EH (cell line): ENCODE measurements at places on chromosomes 12 and 14.

- no peak for DNase-seq
These were observed 31.2 kb downstream of the TMEM132C start for GRCh38 chr12:128298091-128298748.

DNA sequence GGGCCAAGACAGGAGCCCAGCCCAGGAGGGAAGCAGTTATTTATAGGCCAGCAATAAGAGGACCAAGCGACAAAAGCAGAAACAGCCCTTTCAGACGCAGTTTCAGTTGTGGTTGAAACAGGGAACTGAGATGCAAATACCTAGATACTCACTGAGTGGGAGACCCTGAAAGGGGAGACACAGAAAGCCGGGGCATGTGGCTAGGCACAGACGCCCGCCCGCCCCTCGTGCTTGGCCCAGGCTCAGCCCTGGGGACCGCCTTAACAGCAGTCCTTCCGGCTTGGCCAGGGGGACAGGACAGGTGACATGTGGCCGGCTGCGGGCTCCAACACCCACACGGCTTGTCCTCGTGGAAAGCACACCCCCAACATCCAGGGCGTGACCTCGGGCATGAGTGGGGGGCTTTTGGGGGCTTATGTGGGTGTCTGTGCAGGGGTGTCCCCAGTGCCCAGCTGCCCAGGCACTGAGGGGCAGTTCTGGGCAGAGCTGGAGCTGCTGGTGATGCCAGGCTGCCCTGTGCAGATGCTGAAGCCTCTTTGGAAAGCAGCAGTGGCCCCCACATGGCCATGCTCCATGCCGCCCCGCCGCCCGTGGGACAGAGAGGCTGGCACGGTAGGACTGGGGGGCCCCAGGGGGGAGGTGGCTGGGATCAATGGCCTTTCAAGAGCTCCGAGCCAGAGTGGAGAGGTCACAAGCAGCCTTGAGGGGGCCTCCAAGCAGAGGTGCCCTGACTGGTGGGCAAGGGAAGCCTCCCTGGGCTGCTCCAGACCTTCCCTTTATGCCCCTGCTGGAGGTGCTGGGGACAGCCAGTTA lies 2.1 kb downstream of the PLD4 start:
- DNase-seq = no peak

- DNase-seq = no peak
These were observed 213.7 kb downstream of the ESR2 start for GRCh38 chr14:64080452-64080851.

DNA sequence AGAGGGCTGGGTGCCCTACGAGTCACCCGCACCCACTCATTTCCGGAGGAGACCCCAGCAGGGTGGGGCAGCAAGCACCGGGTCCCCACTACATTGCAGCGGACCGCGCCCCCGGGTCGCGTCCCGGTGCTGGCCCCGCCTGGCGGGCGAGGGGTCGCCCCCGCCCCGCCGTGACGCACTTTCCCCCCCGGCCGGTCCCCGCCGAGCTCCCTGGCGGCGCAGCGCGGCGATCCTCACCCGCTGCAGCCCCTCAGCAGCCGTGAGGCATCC lies 106.1 kb downstream of the PRICKLE1 start:
- DNase-seq = no peak

- DNase-seq = peak; percentile 98
These were observed 26.9 kb downstream of the DDX47 start for GRCh38 chr12:12839873-12840579.

DNA sequence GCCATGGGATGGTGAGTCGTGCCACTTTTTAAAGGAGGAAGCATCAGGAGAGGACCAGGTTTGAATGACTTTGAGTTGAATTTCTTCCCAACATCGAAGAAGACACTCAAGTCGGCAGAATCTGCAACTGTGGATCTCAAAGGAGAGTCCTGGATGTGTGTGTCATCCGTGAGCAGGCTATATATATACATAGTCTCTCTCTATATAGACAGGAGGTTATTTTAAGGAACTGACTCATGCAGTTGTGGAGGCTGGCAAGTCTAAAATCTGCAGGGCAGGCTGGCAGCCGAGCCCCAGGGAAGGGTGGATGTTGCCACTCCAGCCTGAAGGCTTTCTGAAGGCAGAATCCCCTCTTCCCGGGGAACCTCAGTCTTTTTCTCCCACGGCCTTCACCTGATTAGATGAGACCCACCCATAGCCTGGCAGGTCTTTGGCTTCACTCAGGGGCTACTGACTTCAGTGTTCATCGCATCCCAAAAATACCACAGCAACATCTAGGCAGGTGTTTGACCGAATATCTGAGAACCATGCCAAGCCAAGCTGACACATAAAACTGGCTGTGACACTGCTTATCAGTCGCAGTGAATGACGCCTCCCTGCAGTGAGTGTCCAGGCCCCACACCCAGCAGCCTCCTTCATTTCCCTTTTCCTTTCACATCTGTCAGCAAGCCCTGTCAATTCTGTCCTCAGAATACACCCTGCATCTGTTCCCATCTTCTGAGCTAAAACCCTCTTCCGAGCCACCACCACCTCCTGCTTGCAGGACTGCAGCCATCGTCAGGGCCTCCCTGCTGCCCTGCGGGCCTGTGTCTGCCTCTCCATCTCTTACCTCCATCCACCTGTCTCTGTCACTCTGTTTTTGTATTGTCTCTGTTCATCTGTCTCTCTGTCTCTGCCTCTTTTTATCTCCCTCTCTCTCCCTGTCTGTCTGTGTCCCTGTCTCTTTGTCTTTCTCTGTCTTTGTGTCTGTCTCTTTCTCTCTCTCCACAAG lies 54.0 kb downstream of the ZNF664 start:
- peak; percentile 91 for DNase-seq

DNA sequence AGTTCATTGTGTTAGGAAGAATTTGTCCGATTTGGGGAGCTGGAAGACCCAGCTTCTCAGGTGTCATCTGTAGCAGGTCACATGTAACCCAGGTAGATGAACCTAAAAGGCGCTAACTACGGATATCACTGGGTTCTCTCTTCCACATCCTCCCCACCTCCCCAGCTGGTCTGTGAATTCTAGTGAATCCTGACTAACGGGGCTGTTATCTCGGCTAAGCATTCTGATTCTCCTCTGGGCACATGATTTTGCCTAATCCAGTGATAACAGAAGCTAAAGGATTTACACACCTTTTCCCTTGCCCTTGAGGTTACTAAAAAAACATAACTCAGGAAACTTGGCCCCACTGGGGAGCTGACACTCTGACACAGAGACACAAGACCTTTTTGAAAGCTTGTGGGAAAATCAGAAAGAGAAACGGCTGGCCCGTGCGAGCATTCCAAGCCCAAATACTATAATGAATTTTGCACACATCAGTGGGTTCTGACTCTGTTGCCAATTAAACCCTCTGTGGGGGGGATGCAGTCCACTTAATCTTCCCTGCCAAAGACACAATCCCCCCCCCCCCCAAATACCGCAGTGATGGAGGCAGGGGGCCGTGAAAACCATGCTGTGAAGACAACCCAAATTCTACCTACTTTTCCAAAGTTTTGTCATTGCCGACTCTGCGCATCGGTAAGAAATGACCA lies 81.0 kb upstream of the FZD10 start:
- DNase-seq = no peak

GRCh38 chr14:92531106-92531873 lies 17.7 kb downstream of the RIN3 start:
- DNase-seq = no peak

DNA sequence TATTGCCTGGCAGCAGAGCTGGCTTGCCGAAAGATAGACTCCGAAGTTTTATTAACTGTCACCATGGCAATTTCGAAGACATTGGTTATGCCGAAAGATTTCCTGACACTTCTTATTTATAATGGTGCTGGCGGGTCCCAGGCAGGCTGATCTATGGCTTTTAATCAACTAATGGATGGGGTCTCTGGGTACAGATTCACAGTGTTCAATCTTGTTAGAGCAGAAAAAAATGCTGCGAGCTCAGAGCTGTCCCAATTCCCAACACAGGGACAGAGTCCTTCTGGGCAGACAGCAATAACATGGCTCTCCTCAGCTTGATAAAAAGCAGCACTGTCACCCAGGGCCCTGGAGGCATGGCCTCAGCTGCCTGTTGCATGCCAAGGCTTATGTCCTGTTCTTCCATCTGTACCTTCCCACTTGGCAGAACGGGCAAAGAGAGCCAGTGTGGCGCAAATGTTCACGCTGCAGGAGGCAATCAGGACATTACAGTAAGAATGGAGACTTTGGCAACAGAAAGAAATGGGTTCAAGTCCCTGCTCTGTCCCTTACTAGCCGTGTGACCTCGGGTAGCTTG lies 228.2 kb upstream of the PWP1 start:
- DNase-seq = no peak

DNA sequence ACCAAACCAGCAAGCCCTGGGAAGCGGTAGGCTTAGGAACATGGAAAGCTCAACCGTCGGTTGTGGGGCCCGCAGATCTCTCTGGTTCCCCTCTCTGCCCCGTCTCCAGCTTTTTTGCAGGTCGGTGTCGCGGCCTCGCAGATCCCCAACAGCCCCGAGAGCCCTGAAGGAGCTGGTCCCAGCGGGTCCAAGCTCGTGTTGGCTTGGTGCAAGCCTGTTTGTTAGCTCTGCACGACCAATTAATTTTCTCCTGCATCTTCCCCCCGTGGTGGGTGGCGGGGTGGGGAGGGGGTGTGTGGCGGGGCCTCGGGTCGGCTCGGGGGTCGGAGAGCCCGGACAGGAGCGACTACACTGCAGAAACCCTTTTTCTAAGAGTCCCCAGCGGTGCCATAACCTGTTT lies 449 bp upstream of the SLC24A4 start:
- DNase-seq = no peak

GRCh38 chr12:72574138-72574537 lies 302.0 kb downstream of the TRHDE start:
- DNase-seq = no peak

- DNase-seq = no peak
These were observed 67.6 kb upstream of the AP4S1 start for GRCh38 chr14:30957813-30958370.

DNA sequence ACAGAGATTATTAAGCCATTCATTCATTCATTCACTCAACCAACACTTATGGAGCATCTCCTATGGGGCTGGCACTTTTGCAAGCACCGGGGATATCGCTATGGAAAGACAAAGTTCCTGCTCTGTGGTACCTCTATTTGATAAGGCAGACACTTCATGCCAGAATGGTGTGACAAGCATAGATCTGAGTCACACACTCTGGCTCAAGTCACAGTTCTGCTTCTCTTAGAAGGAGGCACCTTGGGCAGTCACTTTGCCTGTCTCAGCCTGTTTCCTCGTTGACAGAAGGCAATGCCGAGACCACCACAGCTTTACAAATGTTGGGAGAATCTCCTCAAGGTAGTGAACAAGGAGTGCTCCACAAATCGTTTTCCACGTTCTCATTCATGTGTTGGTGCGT lies 205.2 kb downstream of the SLC41A2 start:
- no peak for DNase-seq

GRCh38 chr14:60247994-60248696 lies 876 bp upstream of the PPM1A start:
- DNase-seq = peak; percentile 95

DNA sequence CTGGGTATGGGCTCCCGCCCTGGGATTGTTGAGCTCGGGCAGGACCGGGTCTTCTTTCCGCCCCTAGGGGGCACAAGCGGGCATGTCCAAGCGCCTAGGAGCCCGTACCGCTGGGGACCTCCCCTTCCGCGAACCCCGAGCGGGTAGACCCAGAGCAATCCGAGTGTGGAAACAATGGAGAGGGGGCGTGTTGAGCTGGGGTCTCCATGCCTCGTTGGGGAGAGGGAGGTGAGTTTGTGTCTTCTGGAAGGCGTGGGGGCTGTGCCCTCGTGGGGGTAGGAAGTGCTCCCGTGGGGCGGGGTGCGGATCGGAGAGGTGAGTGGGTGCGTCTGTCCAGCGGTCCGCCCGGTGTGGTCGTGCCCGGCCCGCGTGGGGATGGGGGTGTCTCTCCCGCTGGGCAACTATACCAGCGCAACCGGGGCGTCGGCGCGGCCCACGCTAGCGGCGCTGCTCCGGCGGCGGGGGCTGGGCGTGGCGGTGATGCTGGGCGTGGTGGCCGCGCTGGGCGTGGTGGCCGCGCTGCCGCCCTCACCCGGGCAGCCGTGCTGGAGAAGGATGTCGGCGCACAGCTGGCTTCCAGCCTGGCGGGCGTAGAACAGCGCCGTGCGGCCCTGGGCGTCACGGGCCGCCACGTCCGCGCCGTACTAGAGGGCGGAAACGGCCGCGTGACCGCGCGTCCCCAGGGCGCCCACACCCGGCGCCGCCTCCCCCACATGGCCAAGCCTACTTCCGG lies 12.2 kb downstream of the AGAP2 start:
- DNase-seq = peak; percentile 90

DNA sequence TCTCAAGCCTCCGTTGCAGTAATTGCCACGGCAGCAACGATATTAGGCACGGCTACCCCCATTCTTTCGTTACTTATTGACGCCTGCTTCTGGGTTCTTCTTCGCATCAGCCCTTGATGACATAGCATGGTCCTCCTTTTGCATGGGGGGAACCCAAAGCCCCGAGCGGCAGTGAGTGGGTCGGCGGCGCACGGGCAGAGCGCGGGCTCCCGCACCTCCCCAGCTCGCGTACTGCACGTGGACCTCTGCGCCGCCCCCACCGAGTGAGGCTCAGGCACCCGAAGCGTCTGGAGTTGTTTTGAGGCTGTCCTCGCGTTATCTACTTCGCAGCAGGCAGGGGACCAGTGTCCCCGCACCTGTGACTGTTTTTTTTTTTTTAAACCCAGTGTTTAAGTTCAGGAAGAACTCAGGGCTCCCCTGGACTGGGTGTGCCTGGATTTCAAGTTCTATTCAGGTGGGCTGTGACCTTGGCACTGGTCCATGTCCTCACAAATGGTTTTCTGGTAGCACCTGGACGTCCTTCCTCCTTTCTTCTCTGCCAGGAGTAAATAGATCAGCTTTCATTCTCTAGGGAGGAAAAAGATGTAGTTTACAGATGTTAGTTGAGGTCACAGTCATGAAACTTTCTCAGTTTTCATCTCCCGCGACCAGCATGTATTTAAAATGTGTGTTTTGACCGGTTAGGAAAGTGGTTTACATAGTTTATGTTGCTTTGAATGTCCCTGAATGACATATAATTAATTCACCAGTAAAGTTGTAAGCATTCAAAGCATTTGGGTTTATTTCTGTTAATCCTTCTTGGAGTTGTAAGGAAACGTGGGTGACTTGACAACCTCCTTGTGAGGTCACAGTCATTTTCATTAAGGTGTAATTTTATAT lies 1.4 kb upstream of the FOXN4 start:
- no peak for DNase-seq

DNA sequence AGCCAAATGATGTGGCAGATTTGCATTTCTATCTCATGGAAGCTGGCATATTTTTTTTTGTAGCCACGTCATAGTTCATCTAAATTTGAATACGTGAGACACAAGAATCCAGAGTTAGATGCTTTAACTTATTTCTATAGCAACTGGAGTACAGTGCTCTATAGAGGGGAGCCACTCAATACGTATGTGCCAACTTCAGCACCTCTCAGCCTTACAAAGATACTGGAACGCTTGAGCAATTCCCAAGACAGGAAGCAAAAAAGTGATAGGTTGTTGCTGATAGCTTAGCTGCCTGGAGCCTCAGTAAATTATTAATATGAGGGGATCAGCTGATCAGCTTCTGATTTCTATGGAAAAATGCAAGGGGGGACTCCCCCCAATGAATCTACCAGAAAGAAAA lies 24.1 kb upstream of the PELI2 start:
- no peak for DNase-seq

GRCh38 chr14:74685921-74686678 lies 26.8 kb downstream of the AREL1 start:
- DNase-seq = no peak

- DNase-seq = peak; percentile 82
These were observed 50.0 kb upstream of the USP44 start for GRCh38 chr12:95601091-95601961.

GRCh38 chr12:91965781-91966180 lies 179.9 kb downstream of the BTG1 start:
- no peak for DNase-seq
